ENCODE measurements at places on chromosomes 16 and 17.

GRCh38 chr17:56165072-56165641 lies 11.9 kb downstream of the ANKFN1 start:
- no peak for DNase-seq

GRCh38 chr17:61129267-61130254 lies 270.1 kb upstream of the TBX2 start:
- DNase-seq, result no peak

DNA sequence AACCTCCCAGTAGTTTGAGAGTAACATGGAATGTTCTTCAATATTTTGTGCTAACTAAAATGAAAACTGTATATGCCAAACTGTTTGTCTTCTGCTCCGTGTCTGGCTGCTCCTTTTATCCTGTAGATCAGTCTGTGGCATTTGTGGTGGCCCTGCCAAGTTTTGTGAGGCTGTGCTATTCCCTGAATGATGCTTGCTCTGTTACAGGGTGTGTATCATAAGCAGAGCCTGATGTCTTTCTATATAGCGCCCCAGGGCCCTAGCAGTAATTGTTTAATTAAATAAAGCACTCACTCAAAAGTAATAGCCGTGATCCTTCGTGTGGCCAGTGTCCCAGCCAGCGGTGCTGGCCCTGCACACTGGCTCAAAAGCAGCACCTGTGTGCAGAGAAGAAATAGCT lies 27.8 kb upstream of the NAT9 start:
- DNase-seq, result no peak

GRCh38 chr17:14616528-14616927 lies 315.6 kb downstream of the HS3ST3B1 start:
- DNase-seq, result no peak

GRCh38 chr16:4654011-4654963 lies 29.7 kb downstream of the MGRN1 start:
- DNase-seq, result no peak

GRCh38 chr16:10992112-10992511 lies 47.7 kb downstream of the CLEC16A start:
- DNase-seq, result no peak

Measured in activated T-cell treated with anti-CD3 and anti-CD28 coated beads for 48 hours (primary cell).